ENCODE measurements at places on chromosomes 2 and 18. TPM values are rescaled to one million over a fixed set of nuclear protein-coding genes. Genes with fewer than 3 reads are reported as not detected.

- no peak for DNase-seq
Measured at GRCh38 chr2:43448011-43448821, 147.6 kb downstream of the THADA start.

Gene EMILIN1
- total RNA-seq: 20.2 TPM

GRCh38 chr2:10517351-10518043 is 69.4 kb upstream of the ODC1 start:
- DNase-seq: no peak

GRCh38 chr2:193929131-193929530 is 1727.9 kb upstream of the SLC39A10 start:
- no peak for DNase-seq

Gene MROH2A
- not detected for total RNA-seq

DNA sequence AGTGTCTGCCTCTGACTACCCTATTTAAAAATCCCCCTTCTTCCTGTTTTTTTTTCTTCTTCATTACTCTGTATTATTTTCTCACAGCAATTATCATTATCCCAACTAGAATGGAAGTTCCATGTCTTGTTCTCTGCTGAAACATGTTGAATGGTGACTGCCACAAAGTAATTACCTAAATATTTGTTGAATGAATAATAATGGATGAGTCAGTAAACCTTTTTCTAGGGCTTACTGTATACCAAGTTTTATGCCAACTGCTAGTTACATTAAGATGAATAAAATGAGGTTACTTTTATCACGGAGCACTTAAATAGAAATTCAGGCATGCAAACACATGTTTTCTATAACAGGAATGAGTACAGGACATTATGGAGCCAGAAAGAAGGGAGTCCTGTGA is 490.6 kb downstream of the THSD7B start:
- DNase-seq: no peak

Gene ANKRD53
- 0.40 TPM for total RNA-seq

DNA sequence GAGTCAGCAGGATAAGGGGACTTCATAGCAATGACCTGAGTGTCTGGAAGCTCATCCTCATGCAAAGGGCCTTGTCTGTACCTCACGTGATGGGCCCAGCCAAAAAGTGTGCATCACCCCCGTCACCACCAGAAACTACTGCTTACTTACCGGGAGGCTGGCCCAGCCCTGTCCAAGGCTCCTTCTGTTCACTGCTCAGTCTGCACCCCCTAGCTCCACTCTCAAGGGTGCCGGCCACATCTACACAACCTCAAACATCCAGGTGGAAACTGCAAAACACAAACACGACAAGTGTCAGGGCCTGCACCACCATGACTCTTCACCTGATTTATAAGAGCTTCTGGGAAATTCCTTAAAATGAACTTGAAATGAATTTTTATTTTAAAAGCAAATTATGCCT is 55.1 kb downstream of the ADD2 start:
- DNase-seq: no peak

Gene NPHP1
- 0.42 TPM for total RNA-seq

DNA sequence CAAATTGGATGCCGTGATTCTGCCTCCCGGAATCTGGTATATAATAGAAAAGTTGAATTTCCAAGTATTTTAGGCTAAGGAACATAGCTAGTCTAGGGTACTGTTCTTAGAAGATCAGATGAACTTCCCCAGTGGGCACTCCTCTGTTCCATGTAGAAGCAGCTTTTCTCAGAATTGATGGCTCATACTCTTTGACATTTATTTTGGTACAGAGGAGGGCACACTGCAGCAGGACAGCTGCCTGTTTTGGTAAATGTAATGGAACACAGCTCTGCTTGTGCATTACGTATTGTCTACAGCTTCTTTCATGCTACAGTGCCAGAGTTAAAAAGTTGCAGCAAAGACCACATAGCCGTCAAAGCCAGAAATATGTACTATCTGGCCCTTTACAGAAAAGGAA is 10.8 kb downstream of the YPEL5 start:
- no peak for DNase-seq

Gene ACTG2
- total RNA-seq: 1,198 TPM

- no peak for DNase-seq
Measured at GRCh38 chr2:221514305-221515040, 57.6 kb downstream of the EPHA4 start.

Gene MFSD2B
- 0.20 TPM for total RNA-seq

- DNase-seq: no peak
Measured at GRCh38 chr2:37809525-37809924, 115.6 kb upstream of the RMDN2 start.

DNA sequence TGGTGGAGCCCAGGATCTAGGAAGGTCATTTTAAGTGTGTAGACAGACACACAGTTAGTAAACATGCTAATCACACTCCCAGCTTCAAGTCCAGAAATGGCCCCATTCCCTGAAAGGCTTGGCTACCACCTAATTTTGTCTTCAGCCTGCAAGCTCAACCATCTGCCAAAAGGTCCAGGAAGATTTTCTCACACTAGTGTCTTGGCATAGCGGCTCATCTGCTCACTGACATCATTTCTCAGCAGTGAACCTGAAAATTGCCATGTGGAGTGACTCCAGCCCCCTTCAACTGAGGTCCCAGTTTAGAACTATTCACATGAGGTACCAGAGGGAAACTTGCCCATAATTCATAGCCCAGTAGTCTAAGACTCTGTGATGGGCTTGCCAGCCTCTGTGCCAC is 748.9 kb downstream of the LRP1B start:
- no peak for DNase-seq

Gene APOB
- 3.3 TPM for total RNA-seq

DNA sequence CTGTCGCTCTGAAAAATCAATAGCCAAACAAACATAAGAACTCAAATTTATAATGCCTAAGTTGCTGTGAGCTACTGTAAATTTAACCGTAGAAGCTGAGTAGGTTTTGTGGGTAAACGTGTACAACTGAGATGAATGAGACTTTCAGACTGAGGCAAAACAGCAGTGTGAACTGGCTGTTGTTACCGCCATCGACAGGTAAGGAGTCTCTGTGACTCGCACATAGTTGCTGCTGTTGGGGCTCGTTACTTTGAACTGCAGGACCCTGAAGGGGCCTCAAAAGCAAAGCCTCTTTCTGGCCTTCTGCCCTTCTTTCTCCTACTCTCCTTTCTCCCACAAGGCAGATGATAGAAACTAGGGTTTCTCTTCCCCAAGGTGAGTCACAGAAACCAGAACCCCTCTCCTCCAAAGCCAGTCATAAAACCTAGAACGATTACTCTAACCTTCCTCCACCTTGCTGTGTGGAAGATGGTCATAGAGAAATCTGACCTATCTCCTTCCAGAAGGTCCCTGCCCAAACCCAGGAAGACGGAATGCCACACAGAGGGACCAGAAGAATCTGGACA is 101.2 kb downstream of the DLGAP1 start:
- DNase-seq: no peak

Gene ANKZF1
- 67.1 TPM for total RNA-seq

Gene CIDEA
- total RNA-seq: not detected

Measured in colonic mucosa (tissue), 4 donors.